ENCODE measurements at places on chromosomes 11 and 22.

- DNase-seq: no peak
These were observed 9.5 kb downstream of the MFNG start for GRCh38 chr22:37476389-37477329.

DNA sequence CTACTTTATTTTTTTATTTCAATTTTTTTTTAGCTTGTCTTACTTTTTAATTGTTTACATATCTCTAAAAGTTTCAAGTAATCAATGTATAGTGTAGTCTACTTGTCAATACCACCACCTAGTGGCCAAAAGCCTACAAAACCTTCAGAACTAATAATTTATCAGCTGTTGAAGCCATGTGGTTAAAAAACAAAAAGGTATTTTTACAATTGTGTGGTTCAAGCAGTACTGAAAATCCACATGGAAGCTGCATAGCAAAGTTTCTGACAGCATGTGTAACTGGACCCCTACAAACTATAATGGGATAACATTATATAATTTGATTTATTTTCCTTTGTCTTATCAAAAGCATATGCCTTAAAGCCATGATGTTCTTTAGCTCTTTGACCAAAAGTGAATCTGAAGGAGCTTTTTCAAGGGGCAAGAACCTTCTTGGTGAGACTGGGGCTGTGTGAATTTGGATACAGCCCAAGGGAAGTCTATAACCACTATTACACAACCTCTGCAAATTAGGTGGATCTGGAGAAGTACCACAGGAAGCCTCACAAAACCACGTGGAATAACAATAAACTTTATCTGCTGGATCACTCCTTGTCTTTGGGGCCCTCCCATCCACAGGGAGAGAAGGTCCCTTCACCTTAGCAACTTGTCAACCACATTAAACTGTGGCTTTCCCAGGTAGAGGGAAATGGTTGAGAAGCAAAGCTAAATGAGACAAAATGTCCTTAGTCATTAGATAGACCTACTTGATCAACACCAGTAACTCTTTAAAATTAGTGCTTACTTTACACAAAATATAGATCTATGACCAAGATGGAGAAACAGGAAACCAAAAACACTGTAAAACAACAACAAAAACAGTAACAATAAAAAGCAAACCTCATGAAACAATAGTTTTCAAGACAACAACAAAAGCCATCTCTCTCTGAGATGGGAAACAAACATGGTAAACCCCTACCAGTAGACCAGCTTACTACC lies 9.9 kb downstream of the NARS2 start:
- DNase-seq: no peak

DNA sequence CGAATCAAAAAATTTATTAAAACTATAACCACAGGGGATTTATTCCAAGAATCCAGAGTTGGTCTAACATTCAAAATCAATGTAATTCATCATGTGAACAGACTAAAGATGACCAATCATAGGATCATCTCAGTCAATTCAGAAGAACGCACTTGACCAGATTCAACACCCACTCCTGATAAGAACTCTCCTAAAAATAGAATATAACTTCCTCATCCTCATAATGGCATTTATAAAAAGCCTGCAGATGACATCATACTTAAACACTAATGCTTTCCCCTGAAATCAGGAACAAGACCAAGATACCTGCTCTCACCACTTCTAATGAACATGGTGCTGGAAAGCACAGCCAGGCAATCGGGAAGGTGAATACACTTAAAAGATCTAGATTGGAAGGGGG lies 10.5 kb upstream of the MUC2 start:
- DNase-seq: no peak

DNA sequence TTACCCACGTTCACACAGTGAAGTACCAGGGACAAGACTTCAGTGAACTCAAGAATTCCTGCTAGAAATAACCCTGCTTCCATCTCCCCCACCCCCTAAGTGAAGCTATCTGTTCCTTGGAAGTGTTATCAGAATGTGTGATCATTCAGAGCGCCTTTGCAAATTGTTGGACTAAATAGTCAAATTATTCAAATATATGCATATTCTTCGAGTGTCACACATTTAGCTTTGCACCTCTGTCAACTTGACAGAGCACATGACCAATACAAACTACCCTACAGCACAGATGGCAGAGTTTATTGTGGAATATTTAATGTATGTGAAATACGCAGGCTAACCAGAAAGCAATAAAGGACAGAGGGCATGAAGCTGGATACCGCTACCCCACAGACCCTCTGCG lies 2.6 kb upstream of the BDNF start:
- no peak for DNase-seq

- DNase-seq: no peak
These were observed 6.9 kb upstream of the CHORDC1 start for GRCh38 chr11:90229791-90230190.

GRCh38 chr11:34239465-34240149 lies 118.2 kb downstream of the ABTB2 start:
- DNase-seq: no peak

DNA sequence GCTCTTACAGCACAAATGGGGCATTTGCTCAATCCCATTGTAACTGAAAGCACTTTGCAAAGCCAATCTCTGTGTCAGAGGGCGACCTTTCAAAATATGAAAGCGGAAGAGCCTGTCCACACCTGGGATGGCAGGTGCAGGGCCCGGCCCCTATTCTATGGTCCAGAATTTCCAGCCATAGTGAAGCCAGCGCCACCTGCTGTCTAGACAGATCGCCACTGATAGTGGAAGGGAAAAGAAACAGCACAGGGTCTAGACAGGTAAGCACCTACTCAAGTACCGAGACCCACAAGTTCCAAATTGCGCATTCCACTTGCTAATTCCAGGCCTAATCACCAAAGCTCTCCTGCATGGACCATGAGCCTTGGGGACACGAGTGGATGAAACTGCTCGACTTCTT lies 141.4 kb downstream of the NTM start:
- DNase-seq: no peak

DNA sequence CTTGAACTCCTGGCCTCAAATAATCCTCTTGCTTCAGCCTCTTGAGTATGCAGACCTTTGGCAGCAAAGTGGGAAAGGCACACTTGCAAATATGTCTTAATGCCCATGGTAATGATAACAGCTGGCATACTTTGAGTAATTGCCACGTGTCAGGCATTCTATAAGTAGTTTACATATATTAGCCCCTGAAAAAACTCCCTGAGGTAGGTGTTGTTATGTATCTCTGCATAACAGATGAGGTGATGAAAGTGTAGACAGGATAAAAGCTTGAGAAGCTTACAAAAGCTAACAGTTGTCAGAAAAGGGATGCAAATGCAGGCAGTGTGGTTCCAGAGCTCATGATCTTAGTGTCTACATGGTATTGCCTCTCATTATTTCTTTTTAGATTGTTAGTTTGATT lies 291.1 kb upstream of the C11orf87 start:
- DNase-seq: no peak

- no peak for DNase-seq
These were observed 198.3 kb downstream of the CASP12 start for GRCh38 chr11:104699981-104700380.

GRCh38 chr11:132101881-132102280 lies 731.5 kb downstream of the NTM start:
- DNase-seq: no peak

DNA sequence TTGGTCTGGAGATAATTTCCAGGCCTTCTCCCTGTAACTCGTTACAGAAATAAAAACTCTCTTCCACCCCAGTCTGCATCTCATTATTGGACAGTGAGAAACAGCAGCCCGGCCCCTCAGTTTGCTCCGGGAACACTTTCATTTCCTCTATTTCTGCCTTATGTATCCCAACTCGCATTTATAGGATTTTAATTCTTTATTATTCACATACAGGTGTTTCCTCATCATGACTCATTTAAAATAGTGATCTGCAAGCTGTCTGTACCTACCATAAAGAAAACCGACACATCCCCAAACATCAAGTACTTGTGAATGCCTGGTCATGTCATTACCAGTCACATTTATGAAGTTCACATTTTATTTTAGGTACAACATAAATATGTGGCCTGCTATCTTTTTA lies 42.8 kb downstream of the PIWIL3 start:
- DNase-seq: no peak

- DNase-seq: no peak
These were observed 24.4 kb downstream of the METTL15 start for GRCh38 chr11:28132548-28132947.

DNA sequence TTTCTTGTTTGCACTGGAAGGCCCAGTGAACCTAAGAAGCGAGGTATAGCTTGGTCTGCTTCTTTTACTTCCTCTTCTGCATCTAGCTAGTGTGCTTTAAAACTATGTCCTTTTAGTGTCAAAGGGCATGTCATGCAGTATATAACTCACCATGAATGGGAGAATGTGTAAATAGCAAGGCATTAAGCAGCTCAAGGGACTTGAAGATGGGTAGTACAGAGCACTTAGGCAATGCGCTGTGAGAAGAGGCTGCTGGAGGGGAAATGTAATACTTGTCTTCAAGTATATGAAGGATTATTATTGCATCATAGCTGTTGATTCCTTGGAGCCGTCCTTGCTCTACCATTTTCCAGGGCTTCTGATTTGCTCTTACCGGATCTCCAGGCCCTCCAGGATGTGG lies 7.6 kb downstream of the MAML2 start:
- DNase-seq: no peak

DNA sequence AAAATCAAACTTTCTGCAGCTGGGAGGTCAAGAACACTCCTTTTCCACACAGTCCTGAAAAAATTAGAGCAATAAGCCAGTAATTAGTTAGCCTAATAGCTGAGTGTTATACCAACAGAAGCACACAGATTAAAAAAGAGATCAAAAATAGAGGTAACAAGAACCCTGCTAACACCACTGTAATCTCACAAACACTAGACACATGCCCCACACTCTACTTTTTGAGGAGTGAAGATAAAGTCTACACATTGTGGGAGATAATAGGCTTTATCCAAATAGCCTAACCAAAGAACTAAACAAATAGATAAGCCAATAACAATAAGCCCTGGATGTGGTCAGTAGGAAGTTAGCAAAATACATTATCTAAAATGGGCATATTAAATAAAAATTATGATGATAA lies 372.7 kb upstream of the ANO5 start:
- DNase-seq: no peak

DNA sequence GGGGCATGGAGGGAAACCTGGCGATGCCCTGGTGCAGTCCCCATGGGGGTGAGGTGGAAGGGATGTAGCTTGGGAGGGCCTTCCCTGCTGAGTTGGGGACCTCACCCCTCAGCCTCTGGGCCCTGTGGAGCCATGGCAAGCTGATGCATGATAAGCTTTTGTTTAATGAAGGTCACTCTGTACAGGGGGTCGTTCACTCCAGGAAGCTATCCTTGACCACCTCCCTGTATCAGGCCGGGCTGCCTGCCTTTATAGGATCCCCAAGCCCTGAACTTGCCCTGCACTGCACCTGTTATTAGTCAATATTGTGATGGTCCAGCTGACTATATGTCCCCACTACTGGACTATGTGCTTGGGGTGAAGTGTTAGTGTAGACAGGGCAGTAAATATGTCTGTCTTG lies 49.7 kb upstream of the MYEOV start:
- no peak for DNase-seq

DNA sequence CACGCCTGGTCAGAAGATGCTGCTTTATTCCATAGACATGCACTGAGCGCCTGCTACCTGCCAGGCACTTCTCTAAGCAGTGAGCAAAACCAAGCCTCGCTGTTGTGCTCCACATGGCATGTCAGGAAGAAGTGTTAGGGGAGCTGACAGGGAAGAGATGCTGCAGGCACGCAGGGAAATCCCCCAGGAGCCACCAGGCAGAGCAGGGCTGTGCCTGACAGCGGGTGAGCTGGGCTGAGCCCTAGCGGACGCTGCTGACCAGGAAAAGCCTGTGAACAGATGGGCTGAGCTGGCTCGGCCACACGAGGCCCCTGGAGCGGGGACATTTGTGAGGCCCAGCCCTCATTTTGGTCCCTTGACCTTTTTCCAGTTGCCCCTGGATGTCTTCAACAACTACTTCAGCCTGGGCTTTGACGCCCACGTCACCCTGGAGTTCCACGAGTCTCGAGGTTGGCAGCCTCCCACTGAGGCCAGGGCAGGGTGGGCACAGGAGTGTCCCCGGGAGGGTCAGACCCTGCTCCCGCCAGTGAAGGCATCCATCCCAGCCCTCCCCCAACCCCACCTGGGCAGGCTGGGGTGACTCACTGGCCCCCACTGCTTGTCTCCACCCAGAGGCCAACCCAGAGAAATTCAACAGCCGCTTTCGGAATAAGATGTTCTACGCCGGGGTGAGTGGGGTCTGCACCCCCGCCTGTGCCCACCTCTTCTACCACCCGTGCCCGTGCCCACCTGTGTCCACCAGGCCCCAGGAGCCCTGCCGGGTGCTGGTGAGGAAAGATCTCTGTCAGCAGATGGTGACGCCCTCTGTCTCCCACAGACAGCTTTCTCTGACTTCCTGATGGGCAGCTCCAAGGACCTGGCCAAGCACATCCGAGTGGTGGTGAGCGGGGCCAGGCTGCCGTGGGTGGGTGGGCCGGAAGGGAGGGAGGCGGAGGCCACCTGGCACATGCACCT lies 7.4 kb upstream of the MDK start:
- no peak for DNase-seq

- no peak for DNase-seq
These were observed 143.8 kb upstream of the DDI1 start for GRCh38 chr11:103892603-103893002.

DNA sequence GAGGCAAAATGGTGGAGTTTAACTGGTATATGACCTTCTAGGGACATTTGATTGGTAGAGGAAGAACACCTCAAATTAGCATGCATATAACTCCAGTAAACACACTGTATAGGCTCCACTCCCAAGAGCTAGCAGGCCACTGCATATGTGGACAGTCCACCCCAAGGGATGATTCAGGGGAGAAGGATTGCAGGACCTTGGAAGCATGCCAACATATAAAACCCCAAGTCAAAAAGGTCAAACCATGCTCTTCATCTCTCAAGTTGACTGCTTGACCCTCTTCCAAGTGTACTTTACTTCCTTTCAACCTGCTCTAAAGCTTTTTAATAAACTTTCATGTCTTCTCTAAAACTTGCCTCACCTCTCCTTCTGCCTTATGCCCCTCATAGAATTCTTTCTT lies 459.9 kb upstream of the CCDC179 start:
- no peak for DNase-seq

GRCh38 chr22:39960791-39961746 lies 872 bp downstream of the TMA7B start:
- peak; percentile 5 for DNase-seq

DNA sequence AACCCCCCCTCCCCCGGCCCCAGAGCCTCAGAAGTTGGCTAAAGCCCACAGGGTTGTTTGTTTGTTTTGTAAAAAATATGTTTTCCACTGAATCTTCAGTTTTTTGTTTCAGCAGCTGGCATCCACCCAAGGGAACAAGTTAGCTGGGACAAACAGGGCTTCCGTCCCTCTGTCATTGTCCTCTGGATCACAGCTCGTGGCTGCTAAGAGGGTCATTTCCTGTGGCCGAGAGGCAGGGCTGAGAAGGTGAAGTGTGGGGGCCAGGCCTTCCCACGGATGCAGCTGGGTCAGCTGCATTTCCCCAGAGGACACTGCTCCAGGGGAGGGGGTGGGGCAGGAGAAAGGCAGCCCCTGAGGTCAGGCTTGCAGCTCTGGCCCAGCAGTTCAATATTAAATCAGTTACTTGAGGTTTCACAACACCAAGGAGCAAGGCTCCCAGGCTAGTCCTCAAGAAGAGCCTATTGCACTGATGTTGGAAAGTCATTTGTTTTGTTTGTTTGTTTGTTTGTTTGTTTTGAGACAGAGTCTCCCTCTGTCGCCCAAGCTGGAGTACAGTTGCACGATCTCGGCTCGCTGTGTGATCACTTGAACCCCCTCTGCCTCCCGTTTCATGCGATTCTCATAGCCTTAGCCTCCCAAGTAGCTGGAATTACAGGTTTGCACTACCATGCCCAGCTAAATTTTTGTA lies 34.4 kb upstream of the SMTN start:
- DNase-seq: no peak

GRCh38 chr11:71532036-71532610 lies 5.1 kb downstream of the KRTAP5-7 start:
- no peak for DNase-seq

All from GM04503 (cell line).